ENCODE measurements at places on chromosomes 3 and 15.
A peak's percentile ranks its signal among the peaks of the same experiment; 100 is the strongest.

GRCh38 chr15:58457466-58457965 is 25.7 kb downstream of the LIPC start:
- peak; percentile 51 for DNase-seq

DNA sequence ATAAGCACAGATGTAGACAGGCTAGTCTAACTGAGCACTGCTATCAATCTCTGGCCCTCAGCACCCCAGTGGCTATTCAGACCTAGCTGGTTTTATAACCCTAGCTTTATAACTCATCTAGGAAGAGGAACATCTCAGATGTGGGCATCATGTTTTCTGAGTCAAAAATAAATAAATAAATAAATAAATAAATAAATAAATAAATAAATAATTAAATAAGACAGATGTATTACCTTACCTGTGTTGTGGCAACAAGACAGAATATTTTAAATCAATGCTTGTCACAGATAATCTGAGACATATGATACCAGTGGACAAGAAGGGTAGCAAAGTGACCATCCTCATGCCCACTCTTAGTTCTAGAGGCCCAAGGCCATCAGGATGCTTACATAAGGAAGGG is 52.2 kb downstream of the EFHB start:
- no peak for DNase-seq

- DNase-seq: peak; percentile 76
Observed at GRCh38 chr15:70348581-70349344, 251.0 kb upstream of the TLE3 start.

- no peak for DNase-seq
Observed at GRCh38 chr3:173030273-173030672, 110.8 kb downstream of the SPATA16 start.

- peak; percentile 78 for DNase-seq
Observed at GRCh38 chr15:33722005-33722672, 246.2 kb upstream of the CHRM5 start.

- DNase-seq: no peak
Observed at GRCh38 chr15:60035344-60035743, 31.2 kb downstream of the FOXB1 start.
